Activated CD4-positive, alpha-beta memory T cell treated with anti-CD3 and anti-CD28 coated beads for 36 hours (primary cell): ENCODE measurements at places on chromosomes 4 and X. TPM values are rescaled to one million over a fixed set of nuclear protein-coding genes. Genes with fewer than 3 reads are reported as not detected.

DNA sequence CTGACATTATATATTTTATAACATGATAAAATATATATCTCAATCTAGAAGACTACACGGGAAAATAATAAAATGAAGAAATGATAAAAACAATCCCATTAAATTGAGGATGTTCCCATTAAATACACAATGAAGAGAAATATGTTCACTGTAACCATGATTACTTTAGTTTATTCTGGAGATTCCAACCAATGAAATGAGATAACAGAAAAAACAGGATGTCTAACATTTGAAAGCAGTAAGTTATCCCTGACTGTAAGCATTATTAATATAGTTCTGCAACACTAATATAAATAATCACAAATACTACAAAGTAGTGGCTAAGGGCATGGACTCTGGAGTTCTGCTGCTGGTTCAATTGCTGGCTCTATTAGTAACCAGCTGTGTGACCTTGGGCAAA is 169.4 kb downstream of the RNF150 start:
- no peak for DNase-seq

GRCh38 chrX:94942603-94943002 is 1268.6 kb downstream of the FAM133A start:
- DNase-seq = no peak

GRCh38 chrX:149647505-149647904 is 15.9 kb upstream of the TMEM185A start:
- DNase-seq = no peak

DNA sequence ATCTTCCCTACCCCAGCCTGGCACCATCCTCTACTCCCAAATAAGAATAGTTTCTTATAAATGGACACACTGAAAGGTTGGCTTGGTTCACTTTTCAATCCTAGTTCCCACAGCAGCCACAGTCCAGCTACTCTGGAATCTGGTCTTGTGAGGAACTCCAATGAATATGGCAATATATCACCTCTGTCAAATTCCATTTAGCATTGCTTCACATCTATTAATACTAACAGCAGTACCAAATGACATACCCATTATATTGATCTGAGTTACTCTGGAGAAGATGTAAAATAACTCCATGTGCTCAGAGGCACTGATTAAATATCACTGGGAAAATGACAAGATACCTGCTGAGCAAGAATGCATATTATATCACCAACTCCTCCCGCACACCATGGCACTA is 8.6 kb downstream of the OPHN1 start:
- no peak for DNase-seq

The RNF150 gene
- total RNA-seq = not detected

The ATP8A1 gene
- total RNA-seq = 24.0 TPM
